NT2/D1 (cell line): ENCODE measurements at places on chromosomes 3 and 15.
A peak's percentile ranks its signal among the peaks of the same experiment; 100 is the strongest.

DNA sequence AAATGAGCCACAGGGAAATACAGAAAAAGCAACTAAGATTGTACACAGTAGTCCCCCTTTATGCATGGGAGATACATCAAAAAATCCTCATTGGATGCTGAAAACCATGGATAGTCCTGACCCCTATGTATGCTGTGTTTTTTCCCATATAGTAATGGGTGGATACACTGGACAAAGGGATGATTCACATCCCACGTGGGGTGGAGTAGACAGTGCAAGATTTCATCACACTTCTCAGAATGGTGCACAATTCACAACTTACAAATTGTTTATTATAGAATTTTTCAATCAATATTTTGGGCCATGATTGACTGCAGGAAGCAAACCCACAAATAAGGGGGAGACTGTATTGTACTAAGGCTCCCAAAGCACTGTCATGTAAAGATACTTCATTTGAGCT lies 224.4 kb upstream of the STRIT1 start:
- DNase-seq, result no peak

- DNase-seq, result peak; percentile 54
Measured at GRCh38 chr3:195774917-195775316, 36.8 kb downstream of the MUC4 start.

- no peak for DNase-seq
Measured at GRCh38 chr3:67044295-67044694, 46.2 kb downstream of the KBTBD8 start.

DNA sequence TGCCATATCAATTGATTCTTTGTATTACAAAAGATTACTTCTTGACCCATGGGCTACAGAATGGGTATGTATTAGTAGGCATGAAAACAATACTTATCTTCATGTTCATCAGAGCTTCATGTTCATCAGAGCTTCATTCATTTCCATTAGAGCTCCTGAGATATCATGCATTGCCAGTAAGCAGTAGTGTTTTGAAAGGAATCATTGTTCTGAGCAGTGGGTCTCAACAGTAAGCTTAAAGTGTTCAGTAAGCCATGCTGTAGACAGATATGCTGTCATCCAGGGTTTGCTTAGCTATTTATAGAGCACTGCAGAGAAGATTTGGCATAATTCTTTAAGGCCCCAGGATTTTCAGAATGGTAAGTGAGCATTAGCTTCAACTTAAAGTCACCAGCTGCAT lies 596.1 kb downstream of the ZNF385D start:
- DNase-seq, result no peak

DNA sequence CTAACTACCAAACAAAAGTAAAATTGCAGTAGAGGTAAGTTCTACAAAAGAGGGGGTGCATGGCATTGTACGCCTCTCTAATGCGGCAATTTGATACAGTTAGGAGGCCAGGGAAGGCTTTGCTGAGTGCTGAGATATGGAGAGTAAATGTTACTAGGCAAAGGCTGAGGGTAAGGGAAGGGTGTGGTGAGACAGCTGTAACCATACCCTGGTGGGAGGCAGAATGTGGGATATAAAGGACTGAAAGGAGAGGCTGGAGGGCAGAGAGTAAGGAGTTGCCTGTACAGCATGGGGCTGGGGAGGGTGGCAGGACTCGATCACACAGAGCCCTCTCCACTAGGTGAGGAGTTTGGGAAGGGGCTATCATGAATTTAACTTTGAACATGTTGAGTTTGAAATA lies 106.3 kb downstream of the PDCD6IP start:
- DNase-seq, result no peak

DNA sequence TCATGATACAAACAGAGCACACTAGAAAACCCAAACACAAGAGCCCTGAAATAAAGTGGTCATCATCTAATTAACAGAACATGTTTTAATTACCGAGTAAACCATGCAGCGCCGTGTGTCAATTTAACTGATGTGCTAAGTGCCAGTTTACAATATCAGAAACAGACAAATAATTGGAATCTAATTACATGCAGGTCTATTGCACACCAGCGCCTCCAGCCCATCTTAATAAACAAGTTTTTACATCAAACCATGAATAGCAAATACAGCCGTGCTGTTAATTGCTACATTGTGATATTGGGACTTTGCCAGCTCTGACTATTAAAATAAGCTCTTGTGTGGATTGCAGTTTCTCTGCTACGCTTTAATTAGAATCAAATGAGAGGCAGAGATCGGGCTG lies 510.2 kb upstream of the MDFIC2 start:
- no peak for DNase-seq

DNA sequence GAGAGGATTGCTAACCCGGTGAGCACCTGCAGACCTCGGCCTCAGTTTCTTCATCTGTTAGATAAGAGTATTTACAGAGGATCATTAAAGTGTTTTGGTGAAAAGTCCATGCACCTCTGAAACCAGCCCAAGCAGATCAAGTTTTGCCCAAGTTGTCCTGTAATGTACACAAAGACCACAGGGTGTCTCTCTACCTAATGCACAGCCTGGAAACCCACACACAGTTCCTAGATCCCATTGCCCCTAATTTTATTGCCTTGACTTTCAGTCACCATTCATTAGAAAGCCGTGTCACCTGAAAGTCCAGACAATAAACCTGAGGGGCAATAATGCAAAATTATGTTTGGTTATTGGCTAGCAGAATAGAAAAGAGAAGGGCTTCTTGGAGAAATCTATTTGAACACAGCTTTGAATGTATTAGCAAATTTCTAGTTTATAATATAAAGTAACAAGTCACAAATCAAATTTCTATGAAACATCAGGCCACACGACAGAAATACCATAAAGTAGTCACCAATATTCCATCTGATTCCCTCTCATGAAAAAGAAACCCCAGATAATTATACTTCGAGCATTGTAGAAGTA lies 161.3 kb upstream of the SLC2A2 start:
- no peak for DNase-seq

DNA sequence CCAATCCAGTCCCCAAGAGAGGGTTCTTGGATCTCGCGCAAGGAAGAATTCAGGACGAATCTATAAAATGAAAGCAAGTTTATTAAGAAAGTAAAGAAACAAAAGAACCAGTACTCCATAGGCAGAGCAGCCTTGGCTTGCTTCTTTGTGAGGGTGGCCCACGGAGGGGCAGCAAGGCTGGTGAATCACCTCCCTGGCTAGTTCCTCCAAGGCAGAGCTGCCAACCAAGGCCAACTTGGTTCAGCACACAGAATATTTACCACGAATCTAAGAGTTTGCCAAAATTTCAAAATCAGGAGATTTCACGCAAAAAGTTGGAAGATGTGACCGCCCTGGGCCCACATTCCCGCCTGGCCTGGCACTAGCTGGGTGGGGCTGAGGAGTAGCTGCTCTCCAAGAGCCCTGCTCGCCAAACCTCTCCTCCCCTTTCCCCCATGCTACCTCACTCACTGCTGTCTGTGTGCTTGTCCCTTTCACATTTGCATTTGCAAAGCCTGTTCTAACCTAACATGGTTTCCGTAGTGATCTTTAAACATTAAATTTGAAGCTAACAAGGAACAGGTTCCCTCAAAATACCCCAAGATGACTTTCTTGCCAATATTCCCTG lies 26.2 kb upstream of the DCUN1D1 start:
- peak; percentile 25 for DNase-seq

GRCh38 chr3:113573728-113574127 lies 41.4 kb downstream of the SIDT1 start:
- no peak for DNase-seq

GRCh38 chr3:52827441-52827840 lies 3.0 kb downstream of the ITIH4 start:
- no peak for DNase-seq

DNA sequence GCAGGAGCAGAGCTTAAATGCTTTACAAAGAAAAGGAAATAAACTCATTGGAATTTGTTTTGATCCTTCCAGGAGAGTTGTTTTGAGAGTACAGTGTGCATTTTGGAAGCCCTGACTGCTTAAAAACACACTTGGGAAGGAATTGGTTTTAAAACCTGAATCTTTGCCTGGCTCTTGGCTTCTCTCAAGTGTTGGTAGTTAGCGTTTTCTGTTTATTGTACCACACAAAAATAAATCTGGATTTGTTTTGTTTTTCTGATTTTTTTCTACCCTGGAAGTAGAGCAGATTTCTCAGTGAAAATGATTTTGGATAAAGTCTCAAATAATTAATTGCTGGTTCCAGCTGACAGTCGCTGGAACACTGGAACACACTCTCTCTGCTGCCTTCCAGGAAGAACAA lies 90.6 kb downstream of the CHST2 start:
- no peak for DNase-seq

DNA sequence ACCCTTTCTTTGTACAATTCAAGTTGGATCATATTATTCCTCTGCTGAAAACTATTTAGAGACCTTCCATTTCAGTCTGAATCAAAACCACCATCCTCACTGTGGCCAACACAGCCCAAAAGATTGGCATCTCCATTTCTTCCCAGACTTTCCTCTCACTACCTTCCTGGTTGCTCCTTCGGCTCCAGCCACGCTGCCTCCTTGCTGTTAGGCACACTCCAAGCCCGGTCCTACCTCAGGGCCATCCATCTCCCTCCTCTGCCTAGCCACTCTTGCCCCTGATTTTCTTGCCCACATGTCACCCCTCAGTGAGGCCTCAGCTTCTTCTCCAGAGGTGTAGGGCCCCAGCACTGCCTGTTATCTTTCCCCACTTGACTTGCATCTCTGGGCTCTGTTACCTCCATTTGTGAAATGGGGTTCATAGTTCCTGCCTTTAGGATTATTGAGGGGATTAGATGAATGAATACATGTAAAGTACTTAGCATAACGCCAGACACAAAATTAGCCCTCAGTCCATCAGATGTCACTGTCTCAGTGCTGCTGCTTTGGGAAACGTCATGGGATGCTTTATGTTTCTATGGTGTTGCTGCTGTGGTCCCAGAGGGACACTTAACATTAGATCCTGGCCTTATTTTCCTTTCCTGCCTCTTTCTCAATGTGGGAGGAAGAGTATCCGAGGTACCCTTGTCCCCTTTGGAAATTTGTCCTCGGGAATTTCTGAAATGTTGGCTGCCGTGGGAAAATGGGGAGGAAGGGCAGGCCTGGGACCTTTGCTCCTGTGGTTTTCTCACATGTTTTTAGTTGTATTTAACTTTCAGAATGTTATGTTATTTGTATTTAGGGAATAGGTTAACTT lies 31.3 kb downstream of the SNRK start:
- DNase-seq, result no peak

DNA sequence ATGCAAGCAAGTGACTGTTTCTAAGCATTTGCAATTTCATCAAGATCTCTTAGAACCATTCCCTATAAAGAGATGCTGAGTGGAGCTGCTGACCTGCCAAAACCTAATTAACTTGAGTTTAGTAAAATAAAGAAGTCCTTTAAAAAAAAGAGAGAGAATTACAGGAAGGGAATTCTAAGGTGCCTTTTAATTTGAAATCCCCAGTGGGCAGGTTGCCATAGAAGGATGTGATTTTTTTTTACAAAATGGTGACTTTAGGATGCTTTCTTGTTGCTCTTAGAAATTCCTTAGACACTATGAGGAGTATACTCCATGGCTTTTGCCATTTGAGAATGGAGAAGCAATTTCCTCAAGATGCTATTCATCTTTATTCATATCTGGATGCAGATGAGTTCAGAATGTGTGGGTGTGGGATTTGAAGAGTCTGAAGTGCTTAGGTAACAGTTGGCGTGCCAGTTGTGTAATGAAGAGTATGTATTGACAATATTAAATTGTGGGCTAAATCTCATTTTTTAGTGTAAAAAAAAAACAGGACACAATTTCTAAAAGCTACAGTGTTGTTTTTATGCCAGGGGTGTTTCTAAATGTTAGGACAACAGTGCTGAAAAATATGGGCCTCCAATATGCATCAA lies 13.6 kb downstream of the LRRC3B start:
- DNase-seq, result no peak

DNA sequence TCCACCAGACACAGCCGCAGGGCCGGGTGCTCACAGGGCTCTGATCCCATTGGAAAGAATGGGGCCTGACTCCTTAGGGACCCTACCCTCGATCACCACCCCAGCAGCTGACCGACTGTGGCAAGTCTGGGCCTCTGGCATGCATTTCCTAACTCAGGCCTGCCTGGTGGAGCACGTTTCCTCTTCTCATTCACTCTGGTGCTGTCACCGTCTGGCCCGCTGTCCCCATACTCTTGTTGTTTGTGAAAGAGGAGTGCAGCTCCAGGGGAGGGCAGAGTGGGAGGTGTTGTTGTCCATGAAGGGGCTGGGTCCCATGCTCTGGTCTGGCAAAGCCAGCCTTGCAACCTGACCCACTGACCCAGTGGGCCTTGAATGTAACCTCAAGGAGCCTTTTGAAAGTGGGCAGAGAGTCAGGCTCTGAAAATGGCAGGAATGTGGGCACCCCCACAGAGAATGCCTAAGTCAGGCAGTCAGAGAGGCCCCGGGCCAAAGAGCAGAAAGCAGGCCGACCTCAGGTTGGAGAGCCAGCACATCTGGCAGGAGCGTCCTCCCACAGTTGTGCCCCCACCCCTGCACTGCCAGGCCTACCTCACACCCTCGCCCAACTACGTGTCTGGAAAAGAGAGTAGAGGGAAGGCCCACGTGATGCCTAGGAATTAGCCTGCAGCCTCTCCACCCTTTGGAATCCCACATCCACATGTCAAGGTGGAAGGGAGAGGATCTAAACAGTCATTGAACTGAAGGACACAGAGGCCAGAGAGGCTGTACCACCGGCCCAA lies 10.9 kb downstream of the SEMA7A start:
- peak; percentile 43 for DNase-seq

DNA sequence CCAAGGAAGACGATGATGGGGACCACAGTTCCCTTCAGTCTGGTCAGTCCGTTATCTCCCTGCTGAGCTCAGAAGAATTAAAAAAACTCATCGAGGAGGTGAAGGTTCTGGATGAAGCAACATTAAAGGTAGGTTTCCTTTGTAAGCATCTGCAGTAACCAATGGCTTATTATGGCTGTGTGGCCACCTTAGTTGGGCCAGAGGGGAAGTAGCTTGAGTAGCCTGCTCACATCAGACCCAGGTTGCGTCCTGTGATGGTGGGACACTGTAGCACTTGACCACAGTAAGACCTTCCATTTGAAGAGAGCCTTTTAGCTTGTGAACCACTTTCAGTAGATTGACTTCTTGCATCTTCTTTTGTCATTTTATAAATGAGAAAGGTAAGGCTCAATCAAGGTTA lies 22.6 kb downstream of the STARD5 start:
- no peak for DNase-seq

GRCh38 chr3:114887806-114888205 lies 259.3 kb downstream of the ZBTB20 start:
- no peak for DNase-seq

- no peak for DNase-seq
Measured at GRCh38 chr3:183478501-183478900, 50.1 kb upstream of the MCF2L2 start.
